ENCODE measurements at places on chromosomes 5 and 9. TPM values are rescaled to one million over a fixed set of nuclear protein-coding genes. Genes with fewer than 3 reads are reported as not detected.

Gene PCDHGB1
- total RNA-seq: not detected

Gene ALDOB
- total RNA-seq: not detected

Gene IL5
- not detected for total RNA-seq

Gene PCSK1
- not detected for total RNA-seq

Gene STX17
- total RNA-seq: 27.4 TPM
